ENCODE measurements at places on chromosomes 13 and 19.

DNA sequence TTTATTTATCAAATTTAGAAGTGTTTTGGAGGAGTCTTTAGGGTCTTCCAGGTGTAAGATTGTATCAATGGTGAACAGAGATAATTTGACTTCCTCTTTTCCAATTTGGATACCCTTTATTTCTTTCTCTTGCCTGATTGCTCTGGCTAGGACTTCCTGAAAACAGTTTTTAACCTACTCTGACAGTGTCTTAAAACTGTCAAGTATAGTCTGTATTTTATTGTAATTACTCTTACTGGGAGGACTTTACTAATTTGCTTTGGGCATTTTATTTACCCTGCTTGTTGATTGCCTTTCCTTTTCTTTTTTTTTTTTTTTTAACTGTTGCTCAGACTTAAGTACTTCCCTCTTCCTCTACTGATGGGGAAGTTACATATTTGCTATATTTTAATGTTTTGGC lies 81.3 kb downstream of the URI1 start:
- no peak for DNase-seq

- no peak for DNase-seq
These were observed 1336.9 kb upstream of the SPRY2 start for GRCh38 chr13:81677857-81678256.

DNA sequence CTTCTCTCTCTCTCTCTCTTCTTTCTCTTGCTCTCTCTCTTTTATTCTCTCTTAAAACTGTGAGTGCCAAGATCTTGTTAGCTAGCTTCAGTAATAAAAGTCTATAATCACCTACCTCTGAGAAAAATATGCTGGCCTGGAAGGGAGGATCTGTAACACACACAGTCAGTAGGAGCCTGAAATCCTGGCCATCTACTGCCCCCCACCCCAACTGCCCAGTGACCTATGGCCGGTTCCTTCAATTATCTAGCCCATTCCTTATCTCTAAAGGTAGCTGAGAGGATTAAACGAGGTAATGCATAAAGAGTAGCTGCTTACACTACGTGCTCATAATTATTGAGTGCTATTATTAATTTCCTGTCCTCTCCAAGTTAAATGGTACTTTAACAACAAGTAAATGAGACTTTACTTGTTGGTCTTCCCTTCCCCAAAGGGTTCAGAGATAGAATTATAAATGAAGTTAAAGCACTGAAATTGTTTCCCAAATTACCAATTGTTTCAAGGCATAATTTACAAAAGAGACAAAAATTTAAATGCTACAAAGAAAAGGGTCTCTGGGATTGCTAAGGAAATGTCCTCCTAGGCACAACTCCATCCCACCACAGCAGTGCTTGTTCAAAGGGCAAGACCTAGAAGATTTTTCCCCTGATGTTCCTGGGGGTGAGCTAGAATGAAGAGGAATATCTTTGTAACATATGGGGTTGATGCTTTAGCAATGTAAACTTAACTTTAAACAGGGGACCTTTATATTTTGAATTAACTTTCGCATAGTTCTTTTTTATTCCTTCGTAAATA lies 1.8 kb downstream of the LCP1 start:
- no peak for DNase-seq

- no peak for DNase-seq
These were observed 19.7 kb upstream of the CLN5 start for GRCh38 chr13:76971851-76972829.

- no peak for DNase-seq
These were observed 18.1 kb downstream of the N4BP2L1 start for GRCh38 chr13:32409561-32410421.

DNA sequence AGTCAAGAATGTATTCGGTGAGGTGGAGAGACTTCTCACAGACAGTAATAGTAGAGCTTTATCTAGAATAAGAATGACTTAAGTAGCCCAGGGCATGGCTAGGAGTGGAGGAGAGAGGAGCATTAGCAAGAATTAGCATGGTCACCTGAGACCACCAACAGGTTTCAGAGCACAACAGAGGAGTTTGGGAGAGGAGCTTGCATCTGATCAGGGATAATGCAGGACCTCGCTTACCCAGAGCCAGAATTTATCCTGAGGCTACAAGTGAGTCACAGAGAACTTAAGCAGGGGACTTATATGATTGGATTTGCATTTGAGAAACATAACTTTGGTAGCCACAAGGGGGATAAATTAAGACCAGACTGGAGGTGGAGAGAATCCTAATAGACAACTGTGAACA lies 102.1 kb upstream of the FNDC3A start:
- DNase-seq = no peak

- no peak for DNase-seq
These were observed 33.4 kb downstream of the FAAP24 start for GRCh38 chr19:33005440-33005839.

GRCh38 chr19:40283414-40284250 lies 1.5 kb downstream of the AKT2 start:
- DNase-seq = no peak

DNA sequence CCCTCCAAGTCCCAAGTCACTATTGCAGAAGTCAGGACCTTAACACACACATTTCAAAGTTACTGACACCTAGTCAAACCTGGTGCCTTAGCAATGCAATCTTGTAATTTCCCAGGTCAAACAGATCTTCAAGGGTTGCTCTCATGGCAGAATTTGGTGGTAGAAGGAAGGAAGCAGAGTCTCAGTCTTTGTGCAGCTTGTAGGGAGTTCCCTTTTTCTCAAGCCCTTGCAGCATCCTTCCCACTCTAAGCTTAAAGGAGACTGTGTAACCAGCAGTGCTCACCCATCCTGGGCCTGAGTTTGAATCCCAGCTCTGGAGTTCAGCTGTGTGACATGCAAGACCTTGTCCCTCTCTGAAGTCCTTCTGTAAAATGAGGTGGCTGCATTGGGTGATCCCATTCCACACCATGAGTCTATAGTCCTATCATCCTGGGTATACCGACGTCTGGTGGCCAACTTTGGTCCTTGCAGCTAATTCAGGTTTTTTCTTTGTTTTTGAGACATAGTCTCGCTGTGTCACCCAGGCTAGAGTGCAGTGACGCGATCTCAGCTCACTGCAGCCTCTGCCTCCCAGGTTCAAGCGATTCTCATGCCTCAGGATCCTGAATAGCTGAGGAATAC lies 9.8 kb downstream of the SIGLEC10 start:
- peak; percentile 10 for DNase-seq

GRCh38 chr19:57357406-57357805 lies 5.9 kb upstream of the TRAPPC2B start:
- no peak for DNase-seq

GRCh38 chr13:30869491-30869890 lies 36.6 kb upstream of the MEDAG start:
- DNase-seq = no peak

DNA sequence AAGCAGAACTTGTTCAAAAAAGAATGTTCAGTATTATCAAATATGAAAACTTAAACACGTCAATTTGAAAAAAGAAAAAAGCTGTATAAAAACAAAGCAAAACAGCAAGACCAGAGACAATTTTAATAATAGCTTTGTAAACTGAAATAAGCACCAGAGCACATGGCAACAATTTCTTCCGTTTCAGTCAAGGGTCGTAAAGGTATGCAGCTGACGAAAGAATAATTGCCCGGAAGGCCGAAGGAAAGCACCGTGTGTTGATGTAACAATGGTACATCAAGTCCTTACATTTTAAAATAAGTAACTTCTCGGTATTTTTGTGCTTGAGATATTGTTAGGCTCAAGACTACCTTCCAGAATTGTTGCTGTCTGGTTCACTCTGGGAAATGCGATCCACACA lies 1.7 kb downstream of the PROSER1 start:
- DNase-seq = no peak

DNA sequence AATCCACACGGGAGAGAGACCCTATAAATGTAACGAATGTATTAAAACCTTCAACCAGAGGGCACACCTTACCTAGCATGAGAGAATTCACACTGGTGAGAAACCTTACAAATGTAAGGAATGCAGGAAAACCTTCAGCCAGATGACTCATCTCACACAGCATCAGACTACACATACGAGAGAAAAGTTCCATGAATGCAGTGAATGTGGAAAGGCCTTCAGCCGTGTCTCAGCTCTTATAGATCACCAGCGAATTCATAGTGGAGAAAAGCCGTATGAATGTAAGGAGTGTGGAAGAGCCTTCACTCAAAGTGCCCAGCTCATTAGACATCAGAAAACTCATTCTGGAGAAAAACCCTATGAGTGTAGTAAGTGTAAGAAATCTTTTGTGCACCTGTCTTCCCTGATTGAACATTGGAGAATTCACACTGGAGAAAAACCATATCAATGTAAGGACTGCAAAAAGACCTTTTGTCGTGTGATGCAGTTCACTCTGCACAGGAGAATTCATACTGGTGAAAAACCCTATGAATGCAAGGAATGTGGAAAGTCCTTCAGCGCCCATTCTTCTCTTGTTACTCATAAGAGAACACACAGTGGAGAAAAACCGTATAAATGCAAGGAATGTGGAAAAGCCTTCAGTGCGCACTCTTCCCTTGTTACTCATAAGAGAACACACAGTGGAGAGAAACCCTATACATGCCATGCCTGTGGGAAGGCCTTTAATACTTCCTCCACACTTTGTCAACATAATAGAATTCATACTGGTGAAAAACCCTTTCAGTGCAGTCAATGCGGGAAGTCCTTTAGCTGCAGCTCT lies 16.0 kb downstream of the ZNF582 start:
- no peak for DNase-seq

GRCh38 chr13:52669677-52670076 lies 17.0 kb downstream of the SUGT1 start:
- DNase-seq = no peak

DNA sequence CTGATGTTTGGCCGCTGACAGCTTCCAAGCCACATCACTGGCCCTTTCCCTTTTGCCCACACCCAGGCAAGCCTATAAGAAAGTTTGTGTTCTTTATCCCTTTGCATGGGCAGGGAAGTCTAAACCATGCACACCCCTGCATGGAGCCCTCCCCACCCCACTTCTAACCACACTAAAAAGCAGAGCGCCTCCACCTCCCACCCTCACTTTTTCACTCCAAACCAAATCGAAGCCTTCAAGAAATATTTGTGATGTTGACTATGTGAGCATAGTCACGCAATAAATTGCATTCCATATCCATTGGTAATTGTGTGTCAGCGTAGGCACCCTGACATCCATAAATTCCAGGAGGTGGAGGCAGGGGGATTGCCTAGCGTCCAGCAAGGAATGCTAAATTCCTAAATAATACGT lies 104.4 kb upstream of the LSM14A start:
- no peak for DNase-seq

DNA sequence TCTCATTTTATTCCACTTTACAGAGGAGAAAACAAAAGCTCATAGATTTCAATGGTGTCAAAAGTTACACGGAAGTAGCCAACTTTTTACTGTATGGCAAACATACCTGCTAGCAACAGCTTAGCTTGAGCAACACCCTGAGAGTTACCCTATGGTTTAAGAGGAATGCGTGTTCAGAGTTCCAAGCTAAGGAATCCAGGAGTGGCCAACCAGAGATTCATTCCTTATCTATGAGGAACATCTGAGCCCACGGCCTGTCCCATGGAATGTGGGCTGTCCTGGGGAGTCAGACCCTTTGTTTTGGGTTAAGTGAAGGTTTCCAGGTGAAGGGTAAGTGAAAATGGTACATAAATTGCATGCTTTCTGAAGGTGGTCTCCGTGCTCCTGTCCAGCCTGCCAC lies 67.5 kb downstream of the STARD13 start:
- DNase-seq = no peak

GRCh38 chr13:21938636-21939035 lies 267.8 kb downstream of the FGF9 start:
- no peak for DNase-seq

- no peak for DNase-seq
These were observed 5.5 kb upstream of the RANBP3 start for GRCh38 chr19:5983367-5983955.

GRCh38 chr19:2494447-2495129 lies 18.7 kb downstream of the GADD45B start:
- peak; percentile 52 for DNase-seq

DNA sequence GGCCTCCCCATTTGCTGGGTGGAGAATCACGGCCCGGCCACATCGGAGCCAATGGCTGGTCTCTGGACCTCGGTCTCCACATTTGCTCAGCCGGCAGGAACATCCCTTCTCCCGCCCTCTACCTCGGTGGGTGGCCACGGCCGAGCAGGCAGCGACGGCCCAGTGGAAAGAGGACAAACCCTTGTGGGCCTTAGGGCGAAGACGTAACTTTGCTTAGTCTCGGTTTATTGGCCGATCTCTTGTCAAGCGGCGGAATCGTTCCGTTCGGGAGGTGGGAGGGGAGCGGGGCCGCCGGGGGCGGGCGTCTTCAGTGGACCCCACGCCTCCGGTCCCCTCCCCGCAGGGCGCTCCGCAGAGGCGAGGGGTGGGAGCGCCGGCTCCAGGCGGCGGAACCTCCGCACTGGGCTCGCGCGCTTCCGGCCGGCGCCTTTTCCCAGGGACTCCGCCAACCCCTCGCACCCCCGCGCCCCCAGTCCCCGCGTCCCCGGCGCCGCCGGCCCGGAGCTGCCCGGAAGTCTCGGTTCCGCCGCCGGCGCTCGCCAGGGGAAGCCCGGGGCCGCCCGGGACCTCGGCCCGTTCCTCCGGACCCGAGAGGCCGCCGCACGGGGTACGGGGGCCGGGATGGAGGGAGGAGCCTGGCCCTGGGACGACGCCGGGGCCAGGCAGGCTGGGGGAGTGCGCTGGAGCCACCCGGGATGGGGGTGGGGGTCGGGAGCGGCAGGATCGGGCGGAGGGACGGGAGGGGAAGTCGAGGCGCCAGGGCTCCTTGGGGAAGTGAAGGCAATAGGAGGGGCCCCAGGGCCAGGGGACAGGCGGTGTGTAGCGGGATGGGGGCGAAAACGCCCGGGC lies at the start of gene ZNF580:
ZNF580 (plus strand) TSS at position 426 of the 849 bp plus-strand sequence. CDS start 1,507 bp downstream, outside the sequence.
- peak; percentile 73 for DNase-seq

DNA sequence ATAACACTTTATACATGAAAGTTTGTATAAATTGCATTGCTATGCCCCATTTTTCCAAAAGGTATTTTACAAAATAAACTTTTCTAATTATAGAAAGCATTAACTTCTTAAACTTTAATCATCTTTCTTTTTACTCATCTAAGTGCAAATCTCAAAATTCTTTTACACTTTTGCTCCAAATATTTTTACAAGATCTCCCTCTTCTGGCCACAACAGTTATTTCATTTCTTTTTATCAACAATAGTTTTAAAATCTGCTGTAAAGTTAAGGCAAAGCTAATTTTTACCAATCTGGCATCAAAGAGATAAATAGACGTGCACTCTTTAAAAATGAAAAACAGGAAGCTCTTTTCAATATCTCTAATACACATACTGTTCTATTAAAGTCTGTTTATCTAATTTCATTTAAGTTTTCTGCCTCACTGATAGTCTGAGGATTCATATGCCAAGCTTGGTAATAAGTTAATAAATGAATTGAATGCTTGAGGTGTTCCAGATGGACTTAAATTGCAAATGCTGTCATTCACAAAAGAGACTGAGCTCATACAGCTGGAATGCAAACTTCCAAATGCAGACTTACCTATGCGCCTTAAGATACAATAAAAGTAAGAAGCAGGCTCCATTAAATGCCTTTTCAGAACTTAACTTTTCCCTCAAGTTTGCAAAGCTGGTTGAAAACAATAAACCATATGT lies 583.0 kb upstream of the ATXN8OS start:
- DNase-seq = no peak
